ENCODE measurements at places on chromosomes 1 and 21. TPM values are rescaled to one million over a fixed set of nuclear protein-coding genes. Genes with fewer than 3 reads are reported as not detected.

Gene SOX13
- total RNA-seq, result 7.4 TPM

- DNase-seq, result no peak
These were observed 134.0 kb upstream of the DPYD start for GRCh38 chr1:98054786-98055185.

DNA sequence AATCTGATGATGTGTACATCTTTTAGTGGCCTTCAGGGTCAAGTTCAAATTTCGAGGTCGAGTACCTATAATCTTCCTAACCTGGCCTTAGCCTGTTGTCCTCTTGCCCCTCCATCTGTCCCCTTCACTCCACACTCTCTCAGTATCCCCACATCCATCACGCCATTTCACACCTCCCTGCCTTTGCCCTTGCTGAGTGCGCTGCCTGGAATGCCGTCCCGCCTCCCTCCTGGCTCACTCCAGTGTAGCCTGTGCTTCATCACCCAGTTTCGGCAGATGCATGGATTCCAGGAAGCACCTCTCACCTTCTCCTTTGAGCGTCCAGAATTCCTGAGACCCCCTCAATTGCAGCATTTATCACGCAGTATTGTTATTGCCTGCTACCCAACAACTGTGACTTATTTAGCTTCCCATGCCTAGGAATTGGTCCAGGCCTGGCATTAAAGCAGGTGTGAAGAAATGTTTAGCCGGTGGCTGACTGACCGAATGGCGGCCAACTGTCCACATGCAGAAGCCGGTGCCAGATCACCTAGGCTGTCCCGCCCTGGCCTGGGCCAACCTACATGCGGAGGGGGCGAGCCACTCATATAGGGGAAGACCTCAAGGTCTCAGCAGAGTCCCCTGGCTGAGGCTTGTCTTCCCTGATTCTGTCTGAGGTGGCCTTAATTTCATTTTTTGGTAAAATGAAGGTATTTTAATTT lies 34.5 kb downstream of the MYOM3 start:
- no peak for DNase-seq

DNA sequence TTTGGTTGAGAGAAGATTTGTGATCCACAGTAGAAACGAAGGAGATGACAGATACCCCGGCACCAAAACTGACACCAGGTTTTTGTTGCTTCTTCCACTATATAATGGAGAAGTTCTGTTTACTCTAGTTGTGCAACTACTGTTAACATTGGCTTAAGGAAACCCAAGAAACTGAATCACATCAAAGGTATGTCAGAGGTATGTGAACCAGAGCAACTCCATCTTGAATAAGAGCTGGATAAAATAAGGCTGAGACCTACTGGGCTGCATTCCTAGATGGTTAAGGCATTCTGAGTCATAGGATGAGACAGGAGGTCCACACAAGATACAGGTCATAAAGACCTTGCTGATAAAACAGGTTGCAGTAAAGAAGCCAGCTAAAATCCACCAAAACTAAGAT lies 173.7 kb upstream of the CAMK1G start:
- no peak for DNase-seq

- DNase-seq, result no peak
These were observed at the start of gene CCSAP for GRCh38 chr1:229342656-229343569. Gene CCSAP, minus strand, starts transcription at chr1:229343047. Its CDS starts 582 bp downstream, at chr1:229342465.

Gene FMO3
- under 0.01 TPM for total RNA-seq

All from dermis microvascular lymphatic vessel endothelial cell (primary cell).